Stimulated activated CD8-positive, alpha-beta memory T cell treated with anti-CD3 and anti-CD28 coated beads, Interleukin-15, amount 100 ng/mL, for 4 hours (primary cell): ENCODE measurements at places on chromosomes 7 and 10.
A peak's percentile ranks its signal among the peaks of the same experiment; 100 is the strongest.

GRCh38 chr7:77580762-77581350 is 43.8 kb downstream of the PTPN12 start:
- no peak for DNase-seq

- no peak for DNase-seq
Observed at GRCh38 chr10:119365773-119366599, 158.6 kb downstream of the GRK5 start.

DNA sequence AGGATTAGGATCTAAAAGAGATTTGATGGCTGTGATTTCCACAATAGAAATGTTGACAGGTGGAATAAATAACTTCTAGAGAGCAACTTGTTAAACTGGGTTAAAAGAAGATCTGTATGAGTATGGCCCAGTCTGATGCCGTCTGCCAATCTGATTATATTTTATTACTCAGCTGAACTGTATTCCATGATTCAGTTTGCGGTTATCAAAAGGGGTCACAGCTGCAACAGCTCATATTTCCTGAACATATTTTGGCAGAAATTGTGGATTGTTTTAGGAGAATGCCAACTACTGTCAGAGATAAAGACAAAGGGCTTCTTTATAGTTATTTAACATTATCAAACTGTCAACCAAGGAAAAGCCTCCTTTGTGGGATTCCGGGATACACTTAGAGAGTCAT is 244.8 kb upstream of the MINDY3 start:
- no peak for DNase-seq

DNA sequence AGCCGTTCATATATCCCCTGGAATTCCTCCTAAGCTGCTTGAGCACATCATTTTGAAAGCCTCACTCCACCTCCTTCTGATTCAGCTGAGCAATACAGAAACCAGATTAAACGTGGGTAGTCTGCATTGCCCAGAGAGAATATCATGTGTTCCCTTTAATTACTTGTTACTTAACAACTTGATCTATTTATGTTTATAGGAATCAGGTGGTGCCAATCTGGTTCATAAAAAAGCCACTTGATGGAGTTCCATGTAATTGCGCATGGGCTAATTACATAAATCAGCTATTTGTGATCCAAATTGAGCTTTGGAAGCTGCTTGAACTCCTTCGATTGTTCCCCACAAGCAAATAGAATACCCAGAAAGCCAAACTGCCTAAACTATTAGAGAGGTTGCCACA is 114.7 kb upstream of the ADCY1 start:
- DNase-seq: no peak

- DNase-seq: no peak
Observed at GRCh38 chr7:14226126-14226525, 236.7 kb upstream of the ETV1 start.

DNA sequence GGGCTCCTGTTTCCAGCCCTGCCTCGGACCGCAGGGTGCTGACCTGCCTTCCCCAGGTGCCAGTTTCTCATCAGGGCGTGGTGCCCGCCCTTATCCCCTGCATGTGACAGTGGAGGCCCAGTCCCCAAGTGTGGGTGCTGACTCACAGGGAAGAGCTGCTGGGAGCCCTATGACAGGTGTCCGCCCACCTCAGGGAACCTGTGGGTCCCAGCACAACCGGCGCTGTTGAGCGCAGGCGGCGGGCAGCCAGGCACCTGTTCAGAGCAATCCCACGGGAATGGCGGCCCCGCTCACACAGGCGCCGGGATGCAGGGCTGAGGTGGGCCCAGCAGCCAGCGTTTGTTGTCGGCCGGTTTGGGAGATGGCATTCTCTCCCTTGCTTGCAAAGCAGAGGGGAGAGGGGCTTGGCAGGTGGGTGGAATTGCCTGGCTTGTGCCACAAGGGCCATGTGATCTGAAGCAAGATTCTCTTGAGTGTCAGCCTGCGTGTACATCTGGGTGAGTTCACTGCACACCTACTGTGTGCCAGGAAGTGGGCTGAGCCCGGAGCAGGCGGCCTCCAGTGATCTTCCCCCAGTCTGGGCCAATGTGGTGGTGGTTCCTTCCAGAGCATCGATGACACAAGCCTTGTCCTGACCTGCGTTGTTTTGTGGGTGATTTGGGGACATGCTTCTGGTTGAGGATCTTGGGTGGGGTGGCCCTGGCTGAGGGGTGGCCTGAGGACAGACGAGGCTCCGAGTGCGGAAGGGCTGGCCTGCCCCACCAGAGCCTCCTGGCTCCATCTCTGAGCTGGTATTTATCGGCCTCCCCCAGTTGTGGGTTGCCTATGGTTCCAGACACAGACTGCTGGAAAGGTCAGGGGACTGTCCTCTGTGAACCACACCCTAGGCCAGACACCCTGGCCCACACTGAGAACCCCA is 2.4 kb downstream of the PWWP2B start:
- DNase-seq: no peak

DNA sequence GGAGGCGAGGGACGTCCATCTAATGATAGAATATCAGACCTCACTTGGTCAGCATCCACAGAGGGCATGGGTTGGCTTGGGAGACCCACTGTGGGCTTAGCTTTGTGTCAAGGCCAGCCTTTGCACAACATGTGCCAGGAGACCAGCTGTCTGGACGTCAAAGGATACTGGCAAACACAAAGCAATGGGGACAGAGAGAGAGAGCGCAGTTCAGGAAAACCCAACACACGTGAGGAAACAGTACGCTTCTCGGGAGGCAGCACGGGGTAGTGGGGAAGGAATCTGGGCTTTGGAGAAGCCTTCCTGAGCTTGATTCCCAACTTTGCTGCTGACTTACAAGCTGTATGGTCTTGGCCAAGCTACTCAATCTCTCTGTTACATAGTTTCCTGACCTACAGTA is 14.7 kb downstream of the PRLHR start:
- no peak for DNase-seq

GRCh38 chr7:117605712-117606111 is 125.9 kb downstream of the CFTR start:
- no peak for DNase-seq

- no peak for DNase-seq
Observed at GRCh38 chr10:83915801-83916200, 223.5 kb upstream of the GHITM start.

DNA sequence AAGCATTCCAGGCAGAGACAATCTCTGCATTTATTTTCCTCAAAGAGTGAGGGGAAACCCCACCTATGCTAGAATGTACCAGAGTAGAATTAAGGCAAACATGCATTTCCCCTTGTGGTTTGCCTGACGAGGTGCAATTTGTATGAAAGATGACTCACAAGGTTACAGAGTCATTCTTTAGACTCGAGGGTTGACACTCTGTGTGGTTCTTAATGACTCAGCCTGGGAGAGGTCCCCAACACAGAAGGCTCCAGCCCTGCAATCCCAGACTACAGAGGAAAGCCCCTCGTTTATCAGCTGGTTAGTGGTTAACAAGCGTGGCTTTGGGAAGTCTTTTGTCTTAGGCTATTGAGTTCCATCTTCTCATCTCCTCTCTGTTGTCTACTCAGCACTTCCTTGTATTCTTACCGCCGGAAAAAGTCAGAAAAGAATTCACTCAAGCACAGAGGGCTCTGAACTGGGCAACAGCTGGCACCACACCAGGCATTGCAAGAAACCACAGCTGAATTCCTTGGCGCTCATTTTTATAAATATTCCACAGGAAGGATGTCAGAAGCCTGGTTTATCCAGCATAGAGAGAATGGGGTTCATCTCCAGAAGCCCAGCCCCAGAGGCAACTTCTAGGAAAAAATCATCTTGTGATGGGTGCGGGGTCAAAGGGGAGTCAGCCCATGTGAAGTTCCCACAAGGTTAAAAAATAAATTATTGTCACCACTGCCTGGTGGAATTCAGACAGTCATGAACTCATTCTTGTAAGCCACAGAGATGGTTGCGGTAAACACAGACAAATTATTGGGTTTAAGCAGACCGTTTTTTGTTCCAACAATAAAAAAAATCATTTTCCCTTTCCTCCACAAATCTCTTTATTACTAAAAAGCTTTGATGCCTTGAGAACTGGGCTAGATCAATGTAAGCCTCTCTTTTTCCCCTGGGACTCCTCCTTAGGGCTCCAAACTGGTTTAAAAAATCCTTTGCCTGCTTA is 24.5 kb upstream of the SVIL start:
- DNase-seq: peak; percentile 30

DNA sequence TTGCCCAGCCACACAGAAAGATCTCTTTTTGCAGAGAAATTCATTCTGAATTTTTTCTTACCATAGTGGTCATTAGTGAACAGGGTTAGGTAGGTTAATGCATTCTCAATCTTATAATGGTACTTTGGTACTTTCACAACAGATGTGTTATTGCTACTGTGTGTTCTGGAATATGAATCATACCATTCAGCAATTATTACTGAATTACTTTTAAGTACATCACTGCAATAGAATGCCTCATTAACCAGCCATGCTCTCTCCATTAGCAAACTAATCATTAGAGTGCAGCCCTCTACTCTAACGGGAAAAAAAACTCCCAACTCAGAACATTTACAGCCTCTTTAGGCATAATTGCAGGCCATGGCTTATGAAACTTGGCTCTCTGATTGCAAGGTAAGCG is 102.1 kb downstream of the DOCK4 start:
- DNase-seq: no peak

GRCh38 chr10:124992462-124993344 is 50.8 kb downstream of the ZRANB1 start:
- DNase-seq: no peak

- DNase-seq: no peak
Observed at GRCh38 chr10:4214908-4215307, 429.9 kb upstream of the KLF6 start.

- no peak for DNase-seq
Observed at GRCh38 chr7:132805766-132806165, 229.5 kb upstream of the PLXNA4 start.

GRCh38 chr7:14598978-14599377 is 303.6 kb downstream of the DGKB start:
- DNase-seq: no peak

DNA sequence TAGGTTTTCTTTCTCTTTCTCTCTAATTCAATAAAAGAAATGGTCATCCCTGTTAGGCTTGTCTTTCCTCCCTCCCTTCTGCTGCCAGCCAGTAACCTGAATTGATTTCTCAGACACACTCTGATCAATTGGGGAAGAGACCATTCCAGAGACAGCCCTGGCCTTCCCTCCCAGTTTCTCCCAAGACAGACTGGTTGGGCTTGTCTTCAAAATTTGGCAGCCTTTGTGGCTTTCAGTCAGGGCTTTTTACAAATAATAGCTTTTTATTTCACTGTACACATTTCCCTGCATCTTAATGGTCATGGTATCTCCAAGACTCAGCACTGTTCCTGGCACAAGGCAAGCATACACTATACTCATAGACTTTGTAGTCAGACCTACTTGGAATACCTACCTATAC is 33.9 kb downstream of the BCAP29 start:
- no peak for DNase-seq

DNA sequence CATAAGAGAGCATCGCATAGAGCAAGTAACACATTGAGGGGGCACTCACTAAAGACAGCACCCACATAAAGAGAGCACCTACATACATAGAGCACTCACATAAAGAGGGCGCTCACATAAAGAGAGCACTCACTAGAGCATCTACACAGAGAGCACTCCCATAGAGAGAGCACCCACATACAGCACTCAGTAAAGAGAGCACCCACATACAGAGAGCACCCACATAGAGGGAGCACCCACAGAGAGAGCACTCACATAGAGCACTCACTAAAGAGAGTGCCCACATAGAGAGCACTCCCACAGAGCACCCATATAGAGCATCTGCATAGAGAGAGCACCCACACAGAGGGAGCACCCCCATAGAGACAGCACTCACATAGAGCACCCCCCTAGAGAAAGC is 47.8 kb downstream of the INSIG1 start:
- no peak for DNase-seq

DNA sequence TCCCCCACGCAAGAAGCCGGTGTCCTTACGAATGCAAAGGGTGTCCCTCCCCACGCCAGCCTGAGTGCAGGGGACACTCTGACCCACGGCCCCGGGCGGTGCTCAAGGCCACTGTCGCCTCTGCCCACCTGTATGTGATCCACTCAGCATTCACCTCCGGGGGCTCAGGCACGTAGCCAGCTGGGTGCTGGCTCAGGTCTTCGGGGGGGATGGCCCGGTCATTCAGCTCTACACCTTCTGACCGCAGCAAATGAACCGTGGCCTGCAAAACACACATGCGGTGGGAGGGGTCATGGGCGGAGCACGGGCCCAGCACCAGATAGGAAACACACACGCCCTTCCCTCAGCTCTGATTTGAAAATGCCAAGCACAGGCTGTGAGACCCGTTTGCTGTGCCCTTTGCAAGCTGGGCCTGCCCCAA is 25.9 kb downstream of the CFAP46 start:
- DNase-seq: no peak

GRCh38 chr10:16425449-16425848 is 11.4 kb upstream of the PTER start:
- DNase-seq: no peak

GRCh38 chr7:150953061-150953997 is 24.8 kb downstream of the KCNH2 start:
- DNase-seq: no peak

GRCh38 chr10:86327954-86328725 is 38.5 kb downstream of the GRID1 start:
- DNase-seq: no peak

DNA sequence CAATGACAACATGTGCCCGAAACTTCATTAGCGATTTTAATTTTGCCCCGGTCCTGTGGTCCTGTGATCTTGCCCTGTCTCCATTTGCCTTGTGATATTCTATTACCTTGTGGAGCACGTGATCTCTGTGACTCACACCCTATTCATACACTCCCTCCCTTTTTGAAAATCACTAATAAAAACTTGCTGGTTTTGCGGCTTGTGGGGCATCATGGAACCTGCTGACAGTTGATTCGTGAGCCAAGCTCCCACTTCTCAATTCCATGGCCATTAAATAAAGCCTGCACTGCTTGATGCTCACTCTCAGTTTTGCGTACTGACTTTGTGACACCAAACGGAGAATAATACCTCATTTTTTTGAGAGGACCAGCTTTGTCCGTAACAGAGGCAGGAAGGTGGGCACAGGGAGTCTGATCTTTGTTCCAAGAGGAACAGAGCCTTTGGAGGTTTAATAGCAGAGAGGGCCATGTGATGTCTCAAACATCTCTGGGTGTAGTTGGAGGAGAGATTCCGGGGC is 3.8 kb upstream of the ADAMTS14 start:
- no peak for DNase-seq

DNA sequence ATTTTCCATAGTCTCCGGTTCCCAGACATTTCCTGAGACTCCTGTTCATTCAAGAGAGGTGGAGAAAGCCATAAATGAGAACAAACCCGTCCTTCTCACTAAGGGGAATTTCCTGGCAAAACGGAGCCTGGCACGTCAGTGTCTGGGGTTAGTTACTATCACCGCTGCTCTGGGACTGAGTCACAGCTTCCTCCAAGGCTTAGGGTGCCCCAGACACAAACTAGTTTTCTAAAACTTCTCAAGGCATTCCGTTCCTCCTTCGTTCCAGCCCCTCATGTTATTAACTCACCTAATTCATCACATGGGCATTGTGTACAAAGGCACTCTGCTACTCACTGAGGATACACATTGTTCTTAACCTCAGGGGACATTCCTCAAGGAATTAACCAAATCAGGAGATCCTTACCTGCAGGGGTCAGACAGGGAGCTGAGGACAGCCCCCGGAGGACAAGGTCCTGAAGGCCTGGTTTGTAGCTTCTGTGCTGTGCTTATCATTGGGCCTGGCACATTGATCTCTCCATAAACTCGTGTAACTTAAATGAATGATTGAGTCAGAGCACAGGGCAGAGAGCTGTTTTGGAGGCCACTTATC is 103.0 kb upstream of the KLF6 start:
- peak; percentile 49 for DNase-seq

- no peak for DNase-seq
Observed at GRCh38 chr7:108016841-108017775, 14.1 kb upstream of the LAMB1 start.

- no peak for DNase-seq
Observed at GRCh38 chr7:19610194-19610943, 98.5 kb downstream of the POLR1F start.
